Cardiac septum (tissue), 1 donor: ENCODE measurements at places on chromosomes 11 and 22. TPM values are rescaled to one million over a fixed set of nuclear protein-coding genes. Genes with fewer than 3 reads are reported as not detected.

The POTEH gene
- not detected for total RNA-seq

The DNHD1 gene
- total RNA-seq: 8.2 TPM

The CSTF3 gene
- 16.0 TPM for total RNA-seq

The MAPK11 gene
- total RNA-seq: 11.7 TPM

The PRR33 gene
- 0.75 TPM for total RNA-seq

The CRYBB3 gene
- not detected for total RNA-seq

The DEUP1 gene
- not detected for total RNA-seq

The NPTXR gene
- total RNA-seq: 23.5 TPM

The ELFN2 gene
- total RNA-seq: 0.03 TPM

The SNX32 gene
- 0.54 TPM for total RNA-seq
